8988T (cell line): ENCODE measurements at places on chromosomes 6 and 20.

DNA sequence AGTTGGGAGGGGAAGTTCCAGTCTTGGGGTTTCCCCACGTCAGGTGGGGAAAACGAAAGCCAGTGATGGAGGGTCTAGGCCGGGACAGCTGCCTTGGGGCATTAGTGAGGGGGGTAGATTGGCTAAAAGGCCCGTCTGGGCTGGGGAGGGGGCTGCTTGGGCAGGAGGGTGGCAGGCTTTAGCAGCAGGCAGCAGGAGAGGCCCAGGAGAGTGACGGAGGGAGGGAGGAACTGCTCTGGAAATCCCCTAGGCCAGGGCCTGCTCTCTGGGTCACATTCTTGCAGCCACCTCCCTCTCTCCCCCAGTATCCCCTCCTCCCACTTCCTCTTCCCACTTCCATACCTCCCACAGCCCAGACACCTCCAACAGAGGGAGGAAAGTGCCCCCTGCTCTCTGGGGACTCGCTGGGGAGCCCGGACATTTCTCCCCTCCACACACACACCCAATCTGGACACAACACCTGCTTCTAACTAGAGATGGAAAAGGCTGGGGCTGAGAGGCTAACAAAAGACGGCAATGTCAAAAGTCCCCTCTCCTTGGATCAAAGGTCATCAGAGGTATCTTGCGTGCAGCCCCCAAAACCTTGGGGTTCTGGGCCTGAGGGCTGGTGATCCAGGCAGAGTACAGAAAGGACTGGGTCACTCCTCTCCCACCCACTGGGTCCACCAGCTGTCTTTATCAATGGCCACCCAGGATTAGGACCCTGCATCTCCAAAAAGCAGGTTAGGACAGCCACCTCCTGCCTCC lies 1.8 kb downstream of the NFKBIE start:
- DNase-seq, result no peak

DNA sequence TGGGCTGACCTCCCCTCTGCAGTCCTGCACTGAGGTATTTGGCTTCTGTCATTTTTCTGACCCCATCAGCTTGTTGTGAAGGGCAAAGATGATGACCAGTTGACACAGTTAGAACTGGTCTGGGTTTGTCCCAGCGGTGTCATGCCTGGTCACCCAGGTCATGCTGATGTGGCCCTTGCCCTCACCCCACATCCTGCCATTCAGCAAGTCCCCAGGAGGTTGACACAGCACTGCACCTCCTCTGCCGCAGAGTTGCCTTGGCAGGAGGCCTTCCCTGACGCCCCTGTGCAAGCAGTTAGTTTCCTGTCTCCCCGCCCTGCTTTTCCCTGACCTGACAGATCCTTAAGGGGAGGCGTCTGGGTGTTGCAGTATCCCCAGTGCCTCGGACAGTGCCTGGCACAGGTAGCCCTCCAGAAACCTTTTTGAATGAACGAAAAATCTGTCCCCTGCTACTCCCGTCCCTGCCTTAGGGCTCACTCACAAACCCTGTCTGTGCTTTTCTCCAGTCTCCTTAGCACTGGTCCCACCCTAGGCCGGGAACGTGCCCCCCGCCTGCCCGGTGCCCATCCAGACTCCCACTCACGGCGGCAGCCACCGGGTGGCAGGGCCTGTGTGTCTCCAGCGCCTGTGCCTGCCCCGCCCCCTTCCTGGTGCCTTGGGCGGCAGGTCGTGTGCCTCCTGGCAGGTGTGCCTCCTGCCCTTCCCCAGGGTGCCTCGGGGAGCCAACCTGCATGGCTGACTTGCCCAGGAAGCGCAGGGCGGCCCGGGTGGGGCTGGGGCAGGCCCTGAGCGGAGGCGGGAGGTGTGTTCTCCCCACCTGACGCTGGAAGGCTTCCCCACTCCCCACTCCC lies 146.3 kb upstream of the RNF24 start:
- DNase-seq, result no peak

DNA sequence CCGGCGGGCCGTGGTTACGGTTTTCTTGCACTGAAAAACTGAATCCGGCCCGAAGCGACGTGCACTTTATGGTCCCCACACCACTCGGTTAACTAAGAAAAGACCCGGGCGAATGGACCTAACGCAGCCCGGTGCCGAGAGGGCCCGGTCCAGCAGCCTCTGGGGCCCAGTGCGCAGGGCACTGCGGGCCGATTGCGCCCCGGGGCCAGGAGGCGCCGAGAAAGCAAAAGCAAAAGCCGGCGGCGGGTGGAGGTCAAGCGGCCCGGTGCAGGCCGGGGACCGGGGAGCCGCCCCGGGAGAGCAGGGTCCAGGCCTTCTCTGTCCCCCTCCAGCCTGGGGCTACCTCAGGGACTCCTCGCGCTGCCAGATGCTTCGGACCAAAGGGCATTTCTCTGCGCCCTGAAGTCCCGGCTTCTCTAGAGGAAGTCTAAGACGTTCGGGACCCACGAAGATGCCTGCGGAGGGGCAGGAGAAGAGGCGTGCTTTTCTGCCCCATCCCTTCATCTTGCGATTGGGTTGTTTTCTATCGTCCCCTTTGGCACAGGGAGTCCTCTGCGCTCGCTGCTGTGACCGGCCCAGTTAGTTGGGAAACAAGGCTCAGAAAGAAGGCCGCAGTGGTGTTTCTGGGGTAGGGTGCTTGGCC lies 4.4 kb downstream of the FOXF2 start:
- DNase-seq, result no peak

DNA sequence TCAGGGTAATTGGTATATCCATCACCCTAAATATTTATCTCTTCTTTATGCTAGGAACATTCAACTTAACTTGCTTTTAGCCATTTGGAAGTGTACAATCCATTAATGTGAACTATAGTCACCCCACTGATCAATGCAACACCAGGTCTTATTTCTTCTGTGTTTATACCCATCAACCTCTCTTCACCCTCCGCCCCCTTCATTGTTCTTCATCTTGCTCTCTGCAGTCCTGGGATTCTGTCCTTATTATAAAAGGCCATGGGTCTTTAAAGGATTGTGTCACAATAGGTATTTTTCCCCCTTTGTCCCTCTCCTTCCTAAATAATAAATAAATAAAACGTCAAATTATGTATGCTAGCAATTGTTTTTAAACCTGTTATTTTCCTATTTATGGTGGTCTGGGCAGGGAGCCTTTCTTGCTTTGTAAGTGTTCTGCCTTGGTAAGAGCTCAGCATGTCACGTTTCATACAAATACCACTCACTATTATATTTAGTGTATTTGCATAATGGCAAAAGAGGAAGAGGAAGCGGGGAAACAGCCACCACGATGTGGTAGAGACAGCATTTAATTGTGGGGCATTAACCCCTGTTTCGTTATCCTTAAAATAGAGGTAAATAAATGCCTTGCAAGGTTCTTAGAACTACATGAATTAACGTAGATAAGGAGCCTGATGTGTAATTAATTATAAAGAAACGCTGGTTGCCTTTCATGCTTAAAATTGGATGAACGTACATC lies 1.9 kb downstream of the ABRACL start:
- DNase-seq, result no peak

DNA sequence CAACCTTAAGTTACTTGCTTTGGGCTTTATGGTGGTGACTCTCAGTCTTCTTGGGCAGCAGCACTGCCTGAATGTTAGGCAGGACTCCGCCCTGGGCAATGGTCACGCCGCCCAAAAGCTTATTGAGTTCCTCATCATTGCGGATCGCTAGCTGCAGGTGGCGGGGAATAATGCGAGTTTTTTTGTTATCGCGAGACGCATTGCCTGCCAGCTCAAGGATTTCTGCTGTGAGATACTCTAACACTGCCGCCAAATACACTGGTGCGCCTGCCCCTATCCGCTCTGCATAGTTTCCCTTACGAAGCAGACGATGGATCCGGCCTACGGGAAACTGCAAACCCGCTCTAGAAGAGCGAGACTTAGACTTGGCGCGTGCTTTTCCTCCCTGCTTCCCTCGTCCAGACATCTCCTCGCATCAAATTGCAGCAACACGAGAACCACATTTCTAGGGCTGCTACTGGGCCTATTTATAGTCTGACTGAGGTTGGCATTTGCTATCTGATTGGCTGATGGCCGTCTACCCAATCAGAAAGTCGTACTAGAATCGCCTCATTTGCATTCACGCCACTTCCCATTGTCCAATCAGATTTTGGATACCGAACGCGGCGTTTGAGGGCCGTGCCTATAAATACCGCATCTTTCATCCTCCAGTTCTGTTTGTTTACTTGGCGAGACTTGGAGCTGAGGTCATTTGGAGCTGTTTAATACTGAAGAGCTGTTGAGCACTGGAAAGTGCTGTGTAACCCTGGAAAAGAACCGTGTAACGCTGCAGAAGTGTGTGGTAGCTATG lies 28.2 kb upstream of the SLC17A4 start:
- DNase-seq, result no peak

DNA sequence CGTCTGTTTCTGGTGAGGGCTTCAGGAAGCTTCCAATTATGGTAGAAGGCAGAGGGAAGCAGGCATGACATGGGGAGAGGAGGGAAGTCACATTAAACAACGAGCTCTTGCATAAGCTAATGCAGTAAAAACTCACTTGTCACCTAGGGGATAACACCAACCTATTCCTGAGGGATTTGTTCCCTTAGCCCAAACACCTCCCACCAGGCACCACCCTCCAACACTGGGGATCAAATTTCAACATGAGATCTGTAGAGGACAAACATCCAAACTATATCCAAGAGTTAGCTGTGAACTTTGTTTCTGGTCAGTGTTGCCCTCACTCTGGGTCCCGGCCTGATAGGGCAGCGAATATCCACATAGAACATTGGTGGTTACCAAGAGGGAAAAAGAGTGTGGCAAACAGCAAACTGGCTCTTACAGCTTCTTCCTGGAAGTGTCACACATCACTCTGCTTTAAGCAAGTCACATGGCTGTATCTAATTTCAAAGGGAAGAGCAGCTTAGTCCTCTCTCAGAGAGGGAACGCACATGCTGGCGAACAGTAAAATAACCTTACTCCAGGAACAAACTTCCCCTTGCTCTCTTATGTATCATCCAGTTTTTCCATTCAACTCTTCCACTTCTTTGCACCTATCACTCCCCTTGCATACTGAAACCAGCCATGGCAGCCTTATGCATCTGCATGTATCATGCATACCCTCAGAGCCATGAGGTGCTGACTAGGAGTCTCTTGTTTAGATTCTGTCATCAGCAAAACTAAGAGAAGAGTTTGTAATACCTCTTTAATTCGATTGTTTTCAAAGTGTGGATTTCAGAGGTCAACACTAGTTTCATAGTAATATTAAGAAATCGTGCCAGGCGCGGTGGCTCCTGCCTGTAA lies 4.8 kb upstream of the MOCS1 start:
- DNase-seq, result no peak

DNA sequence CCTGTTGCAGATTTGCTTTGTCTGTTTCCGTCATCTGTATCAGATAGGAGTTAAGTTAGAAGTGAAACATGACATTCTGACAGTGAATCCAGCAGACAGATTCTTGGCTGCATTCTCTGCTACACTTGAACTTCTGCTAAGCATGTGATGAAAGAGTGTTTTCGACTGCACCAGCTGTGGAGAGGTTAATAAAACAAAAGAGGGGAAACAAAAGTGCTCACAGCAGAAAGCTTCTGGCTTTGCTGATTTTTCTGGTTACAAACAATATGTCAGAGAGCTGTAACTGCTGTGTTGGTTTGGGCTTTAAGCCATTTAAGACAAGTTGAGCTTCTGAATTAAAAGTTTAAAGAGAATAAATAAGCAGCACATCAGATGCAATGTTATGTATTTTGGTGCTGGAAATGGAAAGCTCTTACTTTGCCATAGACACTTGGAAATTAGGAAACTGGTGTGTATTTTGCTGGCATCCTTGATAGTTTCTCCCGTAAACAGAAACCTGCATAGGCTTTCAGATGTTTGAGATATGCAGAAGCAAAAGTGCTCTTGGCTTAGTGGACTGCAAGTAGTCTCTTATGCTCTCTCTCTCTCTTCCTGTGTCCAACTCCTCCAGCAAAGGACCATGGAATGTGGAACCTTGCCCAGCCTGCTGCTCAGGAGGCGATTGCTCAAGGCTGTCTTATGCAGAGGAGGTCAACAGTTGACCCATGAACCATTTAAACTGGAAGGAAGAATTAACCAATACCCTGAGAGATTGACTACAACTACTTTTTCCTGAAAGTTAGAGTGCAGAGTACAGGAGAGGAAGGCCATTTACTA lies 104.9 kb downstream of the RPS12 start:
- DNase-seq, result no peak

DNA sequence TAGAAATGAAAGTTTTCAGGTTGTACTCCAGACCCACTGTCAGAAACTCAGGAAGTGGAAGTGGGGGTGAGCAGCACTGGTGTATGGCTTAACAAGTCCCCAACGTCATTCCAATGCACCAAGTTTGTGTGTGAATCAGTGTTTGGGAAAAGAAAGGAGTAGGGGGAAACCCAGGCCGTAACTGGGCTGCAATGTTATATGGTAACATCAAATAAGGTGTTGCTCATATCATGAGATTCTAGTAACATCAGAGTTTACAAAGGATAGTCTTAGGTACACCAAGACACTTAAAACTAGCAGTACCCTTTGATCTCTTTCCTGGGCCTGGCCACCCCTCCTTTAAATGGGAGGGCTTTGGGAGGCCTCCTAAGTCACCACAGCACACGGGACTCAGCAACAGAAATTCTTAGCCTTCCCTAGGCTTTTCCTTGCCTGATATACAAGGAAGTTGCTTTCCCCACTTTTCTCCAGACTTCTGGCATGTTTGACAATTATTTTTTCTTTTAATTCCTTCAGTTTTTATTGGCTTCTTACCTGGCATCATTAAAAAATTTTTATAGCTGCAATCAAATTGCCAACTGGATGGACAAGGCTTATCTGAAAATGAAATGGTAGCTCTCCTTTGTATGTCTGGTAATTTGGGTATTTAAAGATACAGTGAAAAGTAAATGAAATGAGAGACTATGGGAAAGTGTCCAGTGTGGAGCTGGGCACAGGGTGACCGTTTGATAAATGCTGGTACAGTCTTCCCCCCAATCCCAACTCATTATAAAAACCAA lies 15.1 kb downstream of the E2F3 start:
- DNase-seq, result no peak

DNA sequence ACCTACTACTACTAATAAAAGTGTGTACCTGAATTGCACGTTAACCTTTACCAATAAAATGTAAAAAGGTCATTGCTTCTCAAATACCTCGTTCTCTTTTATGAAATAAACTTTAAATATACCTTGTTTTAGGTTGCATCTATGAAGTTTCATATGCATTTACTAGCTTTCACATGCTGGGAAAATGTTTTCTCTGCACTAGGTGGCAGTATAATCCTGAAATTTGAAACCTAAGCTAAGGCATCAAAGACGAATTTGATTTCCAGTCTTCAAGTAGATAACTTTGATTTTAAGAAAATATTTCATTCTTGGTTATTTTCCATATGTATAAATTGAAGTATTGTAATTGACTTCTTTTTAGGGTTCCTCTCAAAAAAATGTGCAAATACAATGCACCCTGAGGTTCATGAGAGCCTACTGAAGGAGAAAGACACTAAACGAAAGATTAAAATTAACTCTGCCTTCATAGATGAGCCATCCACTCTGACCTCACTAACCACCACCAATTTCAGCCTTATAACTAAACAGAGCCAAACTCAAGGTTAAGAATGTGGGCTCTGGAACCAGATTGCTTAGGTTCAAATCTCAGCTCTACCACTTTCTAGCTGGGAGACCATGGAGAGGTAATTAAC lies 7.3 kb upstream of the COL9A1 start:
- DNase-seq, result no peak

GRCh38 chr6:42569102-42570028 lies 5.5 kb downstream of the UBR2 start:
- no peak for DNase-seq

- no peak for DNase-seq
Observed at GRCh38 chr6:29517728-29518440, 30.1 kb upstream of the MAS1L start.

- DNase-seq, result no peak
Observed at GRCh38 chr6:34213772-34214171, 22.9 kb upstream of the HMGA1 start.

- DNase-seq, result no peak
Observed at GRCh38 chr6:25270559-25270958, 8.6 kb upstream of the CARMIL1 start.
